ENCODE measurements at places on chromosomes 2 and 18.

DNA sequence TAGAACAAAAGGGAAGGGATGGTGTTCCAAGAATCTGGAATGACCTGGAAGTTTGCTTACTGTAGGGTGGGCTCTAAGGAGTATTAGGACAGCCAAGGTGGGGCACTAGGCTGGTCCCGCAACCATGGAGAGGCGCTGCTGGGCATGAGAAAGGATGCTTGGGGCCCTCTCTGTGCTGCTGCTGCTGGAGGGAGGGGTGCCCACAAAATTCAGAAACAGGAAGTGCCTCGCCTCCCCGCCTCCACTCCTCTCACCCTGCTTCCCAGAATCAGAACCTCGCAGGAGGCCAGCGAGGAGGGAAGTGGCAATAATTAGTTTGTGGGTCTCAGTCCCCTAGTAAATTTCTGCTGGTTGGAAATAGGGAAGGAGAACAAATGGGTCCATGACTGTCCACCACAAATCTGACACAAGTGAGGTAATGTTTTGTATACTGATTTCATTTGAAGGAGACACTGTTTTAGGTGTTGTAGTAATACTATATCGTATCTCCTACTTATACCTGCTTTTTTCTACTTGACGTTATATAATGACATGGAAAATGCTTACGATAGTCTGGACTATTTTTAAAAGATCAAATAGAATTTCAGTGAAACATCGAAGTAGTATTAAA, 7.9 kb upstream of the PDCL3 start:
- no peak for DNase-seq

GRCh38 chr2:130798472-130799218, 38.1 kb upstream of the ARHGEF4 start:
- peak; percentile 64 for DNase-seq

DNA sequence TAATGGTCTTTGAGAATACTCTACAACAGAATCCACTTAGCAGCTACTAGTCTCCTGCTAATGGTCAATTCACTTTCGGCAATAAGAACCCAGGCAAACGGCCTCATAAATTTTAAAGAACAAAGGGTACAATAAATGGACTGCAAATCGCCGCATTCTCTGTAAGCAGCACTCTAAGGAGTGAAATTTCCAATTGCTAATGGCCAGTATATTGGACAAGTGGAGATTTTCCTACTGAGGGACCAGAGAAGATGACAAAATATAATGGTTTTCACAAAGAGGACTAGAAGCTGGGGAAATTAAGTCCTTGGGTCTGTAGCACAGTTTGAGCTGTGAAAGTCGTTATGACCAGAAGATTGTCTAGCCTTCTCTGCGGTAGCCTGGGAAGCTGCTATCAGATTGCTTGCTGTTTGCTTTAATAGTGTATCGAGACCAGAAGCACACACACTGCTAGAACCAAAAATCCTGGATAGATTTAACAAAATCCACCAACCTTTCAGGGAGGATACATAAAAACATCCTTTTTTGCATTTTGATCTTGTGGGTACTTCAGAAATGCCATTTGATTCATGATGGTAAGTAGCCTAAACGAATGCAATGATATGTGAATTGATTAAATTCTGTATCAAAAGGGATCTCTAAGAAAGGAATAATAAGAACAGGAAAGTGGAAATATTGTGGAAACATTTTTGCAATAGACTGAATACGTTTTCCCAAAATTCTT, 53.6 kb upstream of the ATP8B1 start:
- DNase-seq = no peak

DNA sequence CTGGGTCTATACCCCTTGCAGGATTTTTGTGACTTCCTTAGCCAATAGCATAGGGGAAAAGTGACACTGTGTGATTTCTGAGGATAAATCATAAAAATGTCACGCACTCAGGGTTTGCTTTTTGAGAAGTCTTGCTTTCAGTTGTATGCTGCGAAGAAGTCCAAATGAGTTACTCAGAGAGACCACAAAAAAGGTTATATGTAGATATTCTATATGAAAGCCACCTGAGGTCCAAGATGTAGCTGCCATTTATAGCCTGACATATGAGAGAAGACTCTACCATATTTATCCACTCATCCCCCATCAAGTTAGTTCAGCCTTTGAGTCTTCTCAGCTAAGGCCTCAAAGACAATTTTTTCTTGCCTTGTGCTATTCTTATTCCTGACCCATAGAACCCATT, 488.3 kb upstream of the MAP2 start:
- DNase-seq = no peak

- no peak for DNase-seq
Measured at GRCh38 chr2:6590442-6590841, 275.3 kb downstream of the CMPK2 start.

DNA sequence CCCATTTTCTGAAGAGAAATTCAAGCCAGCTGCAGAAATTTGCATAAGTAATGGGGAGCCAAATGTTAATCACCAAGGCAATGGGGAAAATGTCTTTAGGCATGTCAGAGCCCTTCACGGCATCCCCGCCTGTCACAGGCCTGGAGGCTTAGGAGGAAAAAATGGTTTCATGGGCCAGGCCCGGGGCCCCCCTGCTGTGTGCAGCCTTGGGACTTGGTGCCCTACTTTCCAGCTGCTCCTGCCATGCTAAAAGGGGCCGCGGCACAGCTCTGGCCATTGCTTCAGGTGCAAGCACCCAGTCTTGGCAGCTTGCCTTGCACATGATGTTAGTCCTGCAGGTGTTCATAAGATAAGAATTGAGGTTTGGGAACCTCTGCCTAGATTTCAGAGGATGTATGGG, 1235.7 kb downstream of the DPP10 start:
- DNase-seq = no peak

DNA sequence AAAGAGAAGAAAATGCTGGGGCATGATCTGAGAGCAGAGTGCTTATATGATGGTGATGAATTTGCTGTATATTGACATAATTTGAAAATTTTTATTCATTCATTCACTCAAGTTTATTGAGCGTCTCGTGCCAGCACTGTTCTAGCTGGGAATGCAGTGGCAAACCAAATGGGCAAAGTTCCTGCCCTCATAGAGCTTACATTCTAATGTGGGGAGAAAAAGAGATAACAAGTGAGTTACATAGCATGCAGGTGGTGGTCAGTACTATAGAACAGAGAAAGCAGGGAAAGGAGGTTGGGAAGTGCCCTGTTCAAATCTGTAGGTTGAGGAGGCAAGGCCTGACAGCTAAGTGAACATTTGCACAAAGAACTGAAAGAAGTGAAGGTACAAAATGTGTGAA, 4.3 kb downstream of the CEP192 start:
- no peak for DNase-seq

DNA sequence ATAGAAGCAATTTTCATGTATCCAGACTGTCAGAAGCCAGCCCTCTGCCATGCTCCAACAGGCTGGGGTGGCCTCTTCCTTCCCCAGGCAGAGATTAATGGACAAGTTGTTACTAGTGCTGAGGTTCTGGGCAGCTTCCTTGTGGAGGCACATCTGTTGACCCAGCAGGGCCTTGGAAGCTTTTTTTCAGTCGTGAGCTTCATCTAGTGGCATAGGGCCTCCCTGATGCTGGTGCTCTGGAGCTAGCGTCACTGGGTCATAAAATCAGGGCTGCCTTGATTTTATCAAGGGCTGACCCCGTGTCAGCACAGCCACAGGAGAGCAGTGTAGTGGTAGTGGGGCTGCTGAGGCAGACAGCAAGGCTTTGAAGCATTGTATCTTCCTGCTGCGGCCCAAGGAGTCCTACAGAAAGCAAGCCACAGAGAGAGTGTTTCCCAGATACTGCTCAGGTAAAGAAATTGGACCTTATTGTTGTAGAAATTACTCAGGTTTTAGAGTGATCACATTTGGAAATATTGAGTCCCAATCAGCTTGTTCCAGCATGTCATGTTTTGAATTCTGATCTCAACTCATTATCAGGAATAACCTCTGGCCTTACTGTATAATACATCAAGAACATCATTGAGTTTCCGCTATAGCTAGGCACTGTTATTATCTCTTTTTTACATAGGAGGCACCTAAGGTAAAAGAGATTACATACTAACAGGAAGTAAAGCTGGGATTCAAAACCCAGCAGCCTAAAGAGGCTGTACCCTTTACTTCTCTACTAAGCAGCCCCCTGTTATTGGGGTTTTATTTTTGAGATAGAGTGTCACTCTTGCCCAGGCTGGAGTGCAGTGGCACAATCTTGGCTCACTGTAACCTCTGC, 92.3 kb upstream of the ALPP start:
- DNase-seq = no peak

DNA sequence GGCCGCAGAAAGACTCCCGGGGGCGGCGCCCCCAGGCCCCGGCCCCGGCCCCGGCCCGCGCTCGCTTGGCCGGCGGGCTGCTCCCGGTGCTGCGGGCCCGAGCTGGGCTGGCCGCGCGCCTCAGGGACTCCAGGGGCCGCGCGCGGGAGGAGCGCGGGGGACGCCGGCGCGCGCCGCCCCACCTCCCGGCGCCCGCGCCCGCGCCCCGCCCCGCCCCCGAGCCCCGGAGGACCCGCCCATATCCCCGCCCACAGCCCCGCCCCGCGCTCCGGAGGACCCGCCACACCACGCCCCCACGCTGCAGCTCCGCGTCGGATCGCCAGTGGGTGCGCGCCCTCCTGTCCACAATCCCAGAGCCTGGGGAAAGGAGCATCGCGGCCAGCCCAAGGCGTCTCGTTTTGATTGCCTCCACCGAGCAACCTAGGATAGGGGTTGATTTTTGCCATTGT, at the start of gene PARD6G:
PARD6G (minus strand) TSS at position 122 of the 449 bp plus-strand sequence. CDS start 166 bp downstream, outside the sequence.
- DNase-seq = peak; percentile 14

GRCh38 chr18:40380686-40381439, 1574.2 kb upstream of the PIK3C3 start:
- DNase-seq = no peak

DNA sequence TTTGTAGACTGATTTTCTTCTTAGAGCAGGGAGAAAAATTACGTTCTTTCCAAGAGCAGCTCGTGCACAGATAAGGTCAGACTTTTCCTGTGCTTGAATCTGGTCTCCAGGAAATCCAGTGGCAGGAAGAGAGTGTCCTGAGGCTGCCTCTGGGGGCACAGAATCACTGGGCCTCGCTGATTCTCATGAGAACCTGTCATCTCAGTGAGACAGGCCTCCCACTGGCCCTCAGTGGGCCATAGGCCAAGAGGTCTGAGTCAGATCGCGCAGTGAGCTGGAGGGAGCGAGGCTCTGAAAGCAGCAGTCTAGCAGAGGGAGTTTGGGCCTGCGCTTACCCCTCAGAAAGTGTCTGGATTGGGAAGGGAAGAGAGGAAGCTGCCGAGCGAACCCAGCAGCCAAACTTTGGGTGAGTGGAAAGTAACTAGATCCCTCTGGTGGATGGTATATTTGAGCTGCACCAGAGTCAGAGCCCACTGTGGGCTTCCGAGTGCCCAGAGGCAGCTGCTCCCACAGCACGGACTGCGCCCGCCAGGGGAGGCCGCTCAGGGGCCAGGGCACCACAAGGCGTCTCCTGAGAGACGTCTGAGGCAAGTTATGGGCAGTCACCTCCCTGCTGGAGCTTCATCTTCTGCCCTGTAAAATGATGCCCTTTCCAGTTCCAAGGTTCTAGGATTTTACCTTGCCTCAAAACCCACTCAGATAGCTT, 8.2 kb downstream of the GDF7 start:
- DNase-seq = no peak

DNA sequence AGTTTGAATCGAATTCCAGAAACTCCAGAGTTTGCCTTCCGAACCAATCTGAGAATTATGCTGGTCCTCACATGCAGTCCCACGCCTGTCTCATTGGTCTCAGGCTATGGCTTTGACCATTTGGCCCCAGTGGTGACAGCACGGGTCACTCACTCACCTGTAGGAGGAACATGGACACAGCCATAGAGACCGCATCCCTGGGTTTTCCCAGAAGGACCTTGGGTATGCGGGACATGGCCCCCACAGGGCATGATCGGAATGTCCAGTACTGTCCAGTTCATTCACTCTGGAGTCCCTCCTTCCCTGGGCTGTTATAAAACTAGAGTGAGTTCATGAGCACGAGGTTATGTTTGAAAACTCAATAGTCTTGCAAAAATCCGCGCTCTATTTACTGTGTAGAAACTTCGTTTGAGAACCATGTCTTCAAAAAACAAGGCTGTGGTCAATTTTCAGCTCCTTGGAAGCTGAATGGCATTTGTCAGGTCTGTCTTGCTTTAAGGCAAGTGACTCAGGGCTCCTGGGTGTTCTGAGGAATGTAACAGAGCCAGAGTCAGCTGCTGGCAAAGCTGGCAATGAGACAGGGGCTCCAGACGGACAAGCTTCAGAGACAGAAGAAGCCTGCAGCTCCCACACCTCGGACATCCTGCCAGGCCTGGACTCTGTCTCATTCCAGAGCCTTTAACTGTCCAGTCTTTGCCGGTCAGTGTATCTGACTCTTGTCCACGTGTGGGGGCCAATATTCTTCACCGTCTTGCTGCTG, 86.7 kb upstream of the TMEM18 start:
- no peak for DNase-seq

GRCh38 chr2:83561592-83561991, 897.5 kb downstream of the SUCLG1 start:
- DNase-seq = no peak

DNA sequence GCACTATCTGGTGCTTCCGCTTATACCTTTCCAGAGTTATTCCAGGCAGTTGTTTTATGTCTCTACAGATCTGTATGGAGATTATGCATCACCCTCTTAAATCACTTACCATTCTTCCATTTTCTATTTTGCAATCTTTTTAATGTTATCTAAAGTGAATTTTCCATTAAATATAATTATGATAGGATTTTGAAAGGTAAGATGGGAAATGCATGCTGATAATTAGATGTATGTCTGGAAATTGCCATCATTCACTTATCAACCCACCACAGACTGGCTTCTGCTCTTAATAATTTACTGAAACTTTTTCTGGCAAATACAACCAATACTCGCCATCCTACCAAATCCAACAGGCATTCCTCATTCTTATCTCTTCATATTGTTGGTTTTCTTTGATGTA, 227.4 kb upstream of the MC4R start:
- DNase-seq = no peak

Data from NCI-H2029 (cell line).